Activated CD4-positive, CD25-positive, alpha-beta regulatory T cell treated with anti-CD3 and anti-CD28 coated beads, Interleukin-2, amount 50 U/mL, for 16 hours (primary cell): ENCODE measurements at places on chromosomes 7 and 10.

- DNase-seq = no peak
Observed at GRCh38 chr10:12507165-12507850, 158.0 kb downstream of the CAMK1D start.

GRCh38 chr7:100153708-100154535 is 4.6 kb downstream of the TRAPPC14 start:
- no peak for DNase-seq

DNA sequence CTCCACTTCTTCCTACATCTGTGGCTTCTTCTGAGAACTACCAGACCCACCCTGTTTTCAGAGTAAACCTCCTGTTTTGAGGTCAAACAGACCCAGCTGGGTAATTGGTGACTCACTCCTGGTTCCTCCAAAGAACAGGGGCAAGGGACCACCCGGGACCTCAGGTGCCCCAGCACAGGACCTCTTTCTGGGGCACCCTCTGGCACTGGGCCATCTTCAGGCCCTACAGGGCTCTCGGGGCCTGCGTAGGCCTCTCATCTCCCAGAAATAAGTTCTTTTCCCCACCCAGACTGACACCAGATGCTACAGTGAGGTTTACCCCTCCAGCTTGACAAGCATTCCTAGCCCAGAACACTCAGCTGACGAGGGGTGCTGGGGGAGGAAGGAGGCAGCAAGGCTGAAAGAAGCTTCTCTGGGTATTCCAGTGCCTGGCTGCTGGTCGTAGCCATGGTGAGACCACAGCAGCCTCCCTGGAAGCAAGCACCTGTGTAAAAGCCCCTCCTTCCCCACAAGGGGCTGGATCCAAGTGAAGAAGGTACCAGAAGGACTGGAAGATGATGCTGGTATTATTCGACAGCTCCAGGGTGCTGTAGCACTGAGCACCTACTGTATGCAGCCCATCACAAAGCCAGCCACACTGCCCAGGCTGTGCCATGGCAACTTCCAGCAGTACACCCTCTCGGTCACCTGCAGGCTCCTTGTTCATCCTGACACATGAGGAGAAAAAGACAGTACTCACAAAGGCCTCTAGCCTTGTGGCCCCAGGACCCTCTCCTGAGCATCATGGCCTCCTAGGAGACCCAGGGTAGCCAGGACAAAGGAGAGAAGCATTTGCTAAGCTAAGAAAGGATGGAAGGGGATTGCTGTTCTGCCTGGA is 47.4 kb downstream of the ALOX5 start:
- DNase-seq = no peak

DNA sequence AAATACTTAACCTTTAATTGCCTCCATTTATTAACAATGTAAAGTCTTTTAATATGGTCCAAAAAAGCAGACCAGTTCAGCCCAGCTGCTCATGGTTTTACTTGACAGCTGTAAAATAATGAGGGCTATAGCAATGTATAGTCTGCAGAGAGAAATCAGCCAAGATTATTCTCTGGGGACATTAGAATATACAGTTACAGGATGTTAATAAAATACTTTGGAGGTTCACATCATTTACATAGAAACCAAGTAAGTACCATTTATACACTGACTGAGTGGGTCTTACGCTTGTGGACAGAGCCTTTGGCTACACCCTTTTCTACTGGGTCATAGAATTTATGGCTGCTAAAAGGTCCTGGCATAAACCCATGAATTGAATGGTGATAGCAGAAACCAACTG is 340.7 kb upstream of the CELF2 start:
- no peak for DNase-seq

DNA sequence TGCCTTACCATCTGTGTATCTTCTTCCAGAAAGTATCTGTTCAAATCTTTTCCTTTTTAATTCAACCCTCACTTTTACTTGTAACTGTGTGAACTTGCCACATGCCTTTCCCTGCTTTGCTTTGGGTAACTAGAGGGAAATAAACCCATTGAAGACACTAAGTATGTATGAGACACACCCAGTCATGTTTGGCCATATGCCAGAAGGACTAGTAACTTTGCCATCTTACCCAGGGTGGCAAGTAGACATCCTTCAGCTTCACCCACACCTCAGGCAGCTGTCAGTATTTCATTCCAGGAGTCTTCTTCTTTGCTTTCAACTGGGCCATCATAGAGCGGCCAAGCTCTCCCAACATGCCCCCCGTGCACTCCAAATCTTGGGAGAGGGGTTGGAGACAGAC is 323.1 kb downstream of the TNS3 start:
- DNase-seq = no peak

- no peak for DNase-seq
Observed at GRCh38 chr7:23062452-23062851, 43.1 kb upstream of the KLHL7 start.

GRCh38 chr10:96688789-96689188 is 31.5 kb downstream of the PIK3AP1 start:
- no peak for DNase-seq

GRCh38 chr10:130372222-130372621 is 236.0 kb downstream of the GLRX3 start:
- no peak for DNase-seq

DNA sequence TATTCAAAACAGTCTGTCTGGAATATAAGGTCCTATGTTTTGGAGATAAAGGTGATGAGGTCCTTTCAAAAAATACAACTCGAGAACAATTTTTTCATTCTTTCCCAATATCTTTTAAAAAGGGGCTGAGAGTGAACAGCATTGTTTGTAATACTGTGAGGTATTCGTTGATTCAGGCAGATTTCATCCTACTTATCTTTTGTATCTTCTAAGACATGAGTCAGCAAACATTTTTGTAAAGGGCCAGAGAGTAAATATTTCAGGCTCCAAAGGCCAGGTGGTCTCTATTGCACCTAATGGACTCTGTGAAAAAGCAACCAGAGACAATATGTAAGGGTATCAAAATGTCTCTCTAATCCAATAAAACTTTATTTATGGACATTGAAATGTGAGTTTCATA is 8.1 kb upstream of the ANK3 start:
- DNase-seq = no peak

DNA sequence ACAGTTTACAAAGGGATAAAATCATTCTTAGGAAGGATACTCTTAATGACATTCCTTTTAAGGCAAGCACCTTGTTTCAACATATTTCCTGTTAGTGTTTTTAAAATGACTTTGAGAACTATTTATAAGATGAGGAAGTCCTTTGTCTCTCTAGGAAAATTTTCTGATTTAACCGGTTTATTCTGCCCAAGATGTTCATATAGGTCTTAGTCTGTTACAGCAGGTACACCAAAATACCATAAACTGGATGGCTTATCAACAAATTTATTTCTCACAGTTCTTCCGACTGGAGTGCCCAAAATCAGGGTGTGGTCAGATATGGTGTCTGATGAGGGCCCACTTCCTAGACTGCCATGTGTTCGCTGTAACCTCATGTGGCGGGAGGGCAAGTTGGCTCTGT is 77.9 kb downstream of the GSAP start:
- no peak for DNase-seq

- no peak for DNase-seq
Observed at GRCh38 chr10:21715531-21716195, 181.6 kb downstream of the MLLT10 start.

- no peak for DNase-seq
Observed at GRCh38 chr10:72483471-72483870, 128.8 kb upstream of the DNAJB12 start.

DNA sequence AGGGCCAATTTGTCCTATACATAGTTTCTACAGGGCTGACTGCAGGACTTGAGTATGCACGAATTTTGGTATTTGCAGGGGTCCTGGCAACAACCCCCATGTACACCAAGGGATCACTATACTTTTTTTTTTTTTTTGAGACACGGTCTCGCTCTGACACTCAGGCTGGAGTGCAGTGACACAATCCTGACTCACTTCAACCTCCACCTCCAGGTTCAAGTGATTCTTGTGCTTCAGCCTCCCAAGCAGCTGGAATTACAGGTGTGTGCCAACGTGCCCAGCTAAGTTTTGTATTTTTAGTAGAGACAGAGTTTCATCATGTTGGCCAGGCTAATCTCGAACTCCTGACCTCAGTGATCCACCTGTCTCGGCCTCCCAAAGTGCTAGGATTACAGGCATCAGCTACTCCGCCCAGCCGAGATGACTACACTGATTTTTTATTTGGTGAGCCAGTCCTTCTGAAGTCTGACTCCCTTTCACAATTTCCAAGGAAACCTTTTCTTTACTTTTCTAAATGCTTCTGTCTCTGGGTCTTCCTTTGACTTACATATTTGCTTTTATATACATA is 19.8 kb downstream of the CFAP70 start:
- DNase-seq = no peak

GRCh38 chr10:107230887-107231286 is 66.4 kb upstream of the SORCS1 start:
- DNase-seq = no peak

- no peak for DNase-seq
Observed at GRCh38 chr10:17235136-17235535, 7.1 kb downstream of the VIM start.

- no peak for DNase-seq
Observed at GRCh38 chr7:36630112-36630650, 94.1 kb downstream of the AOAH start.

DNA sequence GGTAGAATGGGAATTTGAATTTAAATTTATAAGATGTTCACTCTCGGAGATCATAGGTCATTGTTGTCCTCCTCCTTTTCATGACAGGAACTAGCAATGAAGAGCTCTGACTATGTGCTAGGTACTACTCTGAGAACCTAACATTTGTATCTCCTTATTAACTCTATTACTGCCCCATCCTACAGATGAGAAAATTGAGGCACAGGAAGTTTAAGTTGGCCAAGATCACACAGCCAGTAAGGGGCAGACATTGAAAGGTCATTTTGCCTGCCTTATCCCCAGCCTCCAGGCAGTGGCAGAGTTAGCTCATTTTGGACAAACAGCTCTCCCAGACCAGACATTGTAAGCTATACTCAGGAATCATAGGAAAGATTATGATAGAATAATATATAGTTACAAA is 6.0 kb downstream of the SRGN start:
- no peak for DNase-seq

- DNase-seq = no peak
Observed at GRCh38 chr7:81869670-81870069, 99.8 kb upstream of the HGF start.

DNA sequence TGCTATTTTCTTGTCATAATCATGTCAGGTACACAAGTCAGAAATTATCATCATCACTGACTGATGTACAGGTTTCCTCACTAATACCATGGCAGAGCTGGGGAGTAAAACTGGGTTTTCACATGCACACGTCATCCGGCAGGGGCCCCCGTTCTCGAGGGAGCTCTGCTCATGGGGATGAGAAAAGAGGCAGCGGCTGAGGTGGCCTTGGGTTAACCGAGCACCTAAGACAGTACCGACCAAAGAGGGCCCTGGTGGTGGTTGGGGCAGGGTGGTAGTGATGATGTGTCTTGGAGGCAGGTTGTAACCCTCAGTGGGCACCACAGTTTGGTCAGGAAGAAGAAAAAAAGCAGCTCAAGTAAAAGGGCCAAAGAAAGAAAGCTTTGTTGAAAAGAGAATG is 12.1 kb upstream of the TRPV6 start:
- DNase-seq = no peak

DNA sequence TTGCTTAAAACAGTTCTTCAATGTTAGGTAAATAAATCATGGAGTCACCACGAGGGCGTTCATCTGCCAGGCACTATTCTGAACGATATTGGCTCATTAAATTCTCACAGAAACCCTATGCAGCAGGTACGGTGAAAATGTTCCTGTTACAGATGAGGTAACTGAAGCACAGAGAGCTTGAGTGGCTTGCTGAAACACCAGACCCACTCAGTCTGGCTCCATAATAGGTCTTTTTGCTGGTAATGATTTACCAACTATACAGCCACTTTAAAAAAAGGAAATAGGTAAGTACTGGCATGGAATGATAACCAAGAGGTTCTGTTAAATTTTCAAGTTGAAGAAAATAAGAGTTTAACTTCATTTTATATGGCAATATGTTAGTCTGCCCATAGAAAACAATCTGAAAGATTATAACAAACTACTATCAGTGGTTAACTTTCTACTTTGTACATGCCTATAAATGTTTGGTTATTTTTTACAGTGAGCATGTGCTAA is 1.3 kb upstream of the TM9SF3 start:
- no peak for DNase-seq

GRCh38 chr10:132455986-132456847 is 59.2 kb downstream of the PWWP2B start:
- DNase-seq = no peak

- DNase-seq = peak; percentile 2
Observed at GRCh38 chr10:50224330-50224952, 26.9 kb downstream of the ASAH2 start.

- no peak for DNase-seq
Observed at GRCh38 chr7:123666492-123666891, 10.8 kb downstream of the LMOD2 start.

DNA sequence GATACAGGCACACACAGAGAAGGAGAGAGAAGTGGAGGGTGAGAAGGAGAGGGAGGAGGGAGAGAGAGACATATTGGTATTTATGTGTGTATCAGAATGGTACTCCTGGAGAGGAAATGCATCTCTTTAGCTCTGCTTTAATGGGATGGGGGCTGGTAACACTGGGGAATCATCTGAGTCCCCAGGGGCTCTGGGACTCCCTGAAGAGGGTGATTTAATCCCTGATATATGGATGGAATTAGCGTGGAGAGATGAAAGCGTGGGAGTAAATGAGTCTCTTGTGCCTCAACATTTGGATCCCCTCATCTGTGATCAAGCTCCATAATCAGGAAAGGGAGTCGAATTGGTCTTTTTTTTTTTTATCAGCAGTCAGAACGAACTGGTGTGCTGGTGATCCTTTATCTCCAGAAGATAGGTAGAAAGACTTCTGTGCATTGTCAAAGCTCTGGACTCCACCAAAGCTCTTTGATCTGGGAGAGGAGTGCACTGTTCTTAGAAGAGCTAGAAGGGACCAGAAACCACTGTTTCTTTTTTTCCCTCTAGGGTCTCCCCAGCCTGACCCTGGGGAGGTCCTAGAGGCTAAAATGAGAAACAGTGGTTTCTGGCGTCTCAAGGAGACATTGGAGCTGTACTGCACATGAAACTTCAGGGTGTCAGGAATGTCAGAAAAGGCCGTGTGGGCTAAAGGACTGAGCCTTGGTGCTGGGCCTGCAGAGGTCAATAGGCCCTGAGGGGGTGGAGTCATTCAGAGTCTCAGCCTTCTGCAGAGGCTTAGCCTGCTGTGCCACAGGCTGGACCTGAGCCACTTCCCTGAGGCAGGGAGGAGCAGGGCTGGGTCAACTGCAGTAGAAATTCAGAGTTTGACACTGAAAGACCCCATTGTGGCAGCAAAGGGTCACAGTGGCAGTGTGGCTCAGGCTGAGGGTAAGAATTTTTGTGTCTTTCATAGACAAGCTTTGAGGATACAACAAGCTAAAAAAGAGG is 234.4 kb upstream of the SLC26A5 start:
- DNase-seq = no peak

GRCh38 chr7:83211685-83212084 is 49.0 kb upstream of the PCLO start:
- no peak for DNase-seq

DNA sequence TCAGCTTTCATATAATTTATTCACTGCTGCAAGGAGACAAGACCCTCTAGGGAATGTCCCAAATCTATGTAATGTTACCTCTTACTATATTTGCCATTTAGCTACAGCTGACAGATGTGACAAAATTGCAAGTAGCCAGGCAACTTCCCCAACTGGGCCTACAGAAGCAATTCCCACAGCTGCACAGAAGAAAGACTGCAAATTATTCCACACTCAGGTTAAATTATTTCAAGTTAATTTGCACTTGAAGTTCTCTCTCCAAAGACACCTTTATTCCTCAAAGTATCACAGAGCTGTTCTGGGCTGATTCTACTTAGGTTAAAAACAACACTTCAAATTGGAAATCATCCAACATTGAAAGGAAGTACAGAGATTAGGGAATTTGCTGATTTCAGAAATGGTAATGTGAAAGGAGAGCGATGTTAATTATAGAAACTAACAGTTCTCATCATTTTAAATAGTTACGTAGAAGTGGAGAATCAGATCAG is 133.6 kb downstream of the THSD7A start:
- no peak for DNase-seq
